ENCODE measurements at places on chromosomes 16 and 17.

DNA sequence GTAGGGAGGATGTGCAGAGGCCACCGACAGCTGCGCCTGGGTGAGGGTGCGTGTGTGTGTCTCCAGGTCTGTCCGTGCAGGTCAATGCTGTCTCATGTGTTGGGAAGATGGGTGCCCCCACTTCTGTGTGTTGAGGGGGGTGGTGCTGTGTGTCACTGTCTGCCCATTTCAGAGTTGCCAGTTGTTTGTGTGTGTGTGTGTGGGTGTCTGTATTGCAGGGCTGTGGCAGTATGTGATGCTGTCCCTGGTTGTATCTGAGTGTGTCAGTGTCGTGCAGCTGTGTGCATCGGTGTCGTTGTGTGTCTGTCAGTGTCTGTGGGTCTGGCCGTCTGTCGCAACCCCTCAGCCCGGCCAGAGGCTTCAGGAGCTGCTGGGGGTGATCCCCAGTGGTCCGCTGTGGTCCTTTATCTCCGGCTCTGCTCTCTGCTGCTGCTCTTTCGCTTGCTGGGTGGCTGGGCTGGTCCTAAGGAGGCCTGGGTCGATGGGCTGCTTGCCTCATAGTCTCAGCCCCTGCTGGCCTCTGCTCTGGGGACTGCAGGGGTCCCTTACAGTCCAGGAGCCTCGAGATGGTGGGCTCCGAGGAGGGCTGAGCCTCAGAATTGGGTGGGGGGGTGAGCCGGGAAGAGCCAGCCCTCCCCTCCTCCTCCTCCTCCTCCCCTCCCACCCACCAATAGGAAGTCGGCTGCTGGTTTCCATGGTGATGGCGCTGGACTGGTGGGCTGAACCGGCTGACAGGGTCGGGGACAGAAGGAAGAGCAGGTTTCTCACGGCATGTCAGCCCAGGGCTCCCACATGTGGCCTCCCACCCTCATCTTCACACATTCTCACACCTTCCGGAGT lies at the start of gene TSPOAP1:
TSPOAP1 (minus strand) TSS at position 601 of the 840 bp plus-strand sequence. CDS start 875 bp downstream, outside the sequence.
- peak; percentile 93 for DNase-seq

DNA sequence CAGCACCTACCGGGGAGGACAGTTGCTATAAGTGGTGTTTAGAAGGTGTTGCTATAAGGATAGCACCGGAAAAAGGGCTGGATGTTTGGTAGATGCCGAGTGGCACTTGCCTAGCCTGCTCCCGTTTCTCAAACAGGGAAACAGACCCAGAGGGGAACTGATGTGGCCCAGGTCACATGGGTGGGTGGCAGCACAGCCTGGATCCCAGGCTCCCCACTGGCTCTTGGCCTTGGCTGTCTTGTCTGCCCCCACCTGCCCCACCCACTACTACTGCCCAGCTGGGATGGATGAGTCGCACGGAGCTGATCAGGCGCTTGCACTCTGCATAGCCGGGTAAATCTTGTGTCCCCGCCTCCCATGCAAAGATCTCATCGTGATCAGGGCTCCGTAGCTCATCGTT lies 7.2 kb downstream of the SMTNL2 start:
- DNase-seq = no peak

DNA sequence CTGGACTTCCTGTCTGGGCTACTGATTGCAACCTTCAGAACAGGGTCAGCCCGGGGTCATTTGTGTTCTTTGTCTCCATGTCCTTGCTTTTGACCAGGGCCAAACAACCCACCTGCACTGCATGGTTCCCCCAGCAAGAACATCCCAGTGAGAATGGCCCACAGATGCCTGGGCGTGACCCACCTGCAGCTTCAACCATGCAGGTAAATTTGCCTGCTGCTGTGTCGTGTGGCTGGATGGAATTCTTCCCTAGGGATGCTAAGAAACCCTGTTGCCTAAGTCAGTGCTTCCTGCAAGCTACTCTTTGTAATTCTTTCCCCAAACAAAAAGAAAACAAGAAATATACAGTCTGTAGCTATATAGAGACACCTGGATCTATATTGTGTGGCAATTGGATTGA lies 12.5 kb downstream of the CDH13 start:
- DNase-seq = no peak

GRCh38 chr16:21590796-21591195 lies 8.6 kb upstream of the METTL9 start:
- DNase-seq = no peak

DNA sequence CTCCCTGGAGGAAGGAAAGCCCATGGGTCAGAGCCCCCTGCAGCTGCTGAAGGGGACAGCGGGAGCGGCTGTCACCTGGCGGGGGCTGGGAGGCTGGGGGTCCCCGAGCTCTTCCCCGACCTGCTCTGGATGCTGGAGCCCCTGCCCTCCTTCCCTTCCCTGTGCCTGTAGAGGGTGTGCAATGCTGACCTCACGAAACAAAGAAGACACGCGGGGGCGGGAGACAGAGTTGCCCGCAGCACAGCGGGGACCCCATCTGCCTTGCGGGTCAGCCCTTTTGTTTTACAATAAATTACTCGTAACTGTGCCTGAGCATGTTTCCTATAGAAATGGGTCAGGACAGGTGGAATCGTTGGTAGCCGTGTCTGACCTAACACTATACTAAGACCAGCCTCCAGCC lies 6.3 kb downstream of the SECTM1 start:
- DNase-seq = no peak

GRCh38 chr17:55783684-55784245 lies 32.9 kb downstream of the PCTP start:
- DNase-seq = no peak

DNA sequence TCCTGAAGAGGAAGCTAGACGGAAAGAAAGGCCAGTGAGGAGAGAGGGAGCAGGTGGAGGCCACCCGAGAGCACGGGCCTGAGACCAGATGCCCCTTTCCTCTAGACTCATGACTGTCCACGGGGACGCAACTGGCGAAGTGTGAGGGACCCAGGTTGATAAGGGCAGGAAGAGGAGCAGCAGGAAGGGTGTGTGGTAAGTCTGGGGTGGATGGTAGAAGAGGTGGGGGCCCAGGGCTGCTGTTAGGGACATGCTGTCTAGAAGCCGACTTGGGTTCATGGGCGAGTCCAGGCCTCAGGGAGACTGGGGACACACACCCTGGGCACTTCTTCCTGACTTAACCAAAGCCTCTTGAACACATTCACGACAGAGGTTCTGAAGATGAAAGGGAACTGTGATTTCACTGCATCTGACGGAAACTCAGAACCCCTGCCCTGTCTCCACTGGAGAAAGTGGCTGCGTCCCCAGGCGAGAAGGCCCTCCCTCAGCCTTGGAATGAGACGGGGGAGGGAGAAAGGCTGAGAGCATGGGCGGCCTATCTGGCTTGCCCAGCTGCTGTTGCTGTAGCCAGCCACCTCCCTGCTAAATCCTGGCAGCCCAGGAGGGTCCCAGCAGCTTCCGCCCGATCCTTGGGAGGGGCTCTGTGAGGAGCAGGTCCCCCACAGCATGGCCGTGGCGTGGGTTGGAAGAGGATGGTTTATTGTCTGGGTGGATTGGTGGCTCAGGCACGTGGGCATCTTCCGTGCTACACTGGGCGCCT lies 6.0 kb downstream of the HIC1 start:
- no peak for DNase-seq

GRCh38 chr16:20323591-20324117 lies 3.7 kb downstream of the GP2 start:
- no peak for DNase-seq

DNA sequence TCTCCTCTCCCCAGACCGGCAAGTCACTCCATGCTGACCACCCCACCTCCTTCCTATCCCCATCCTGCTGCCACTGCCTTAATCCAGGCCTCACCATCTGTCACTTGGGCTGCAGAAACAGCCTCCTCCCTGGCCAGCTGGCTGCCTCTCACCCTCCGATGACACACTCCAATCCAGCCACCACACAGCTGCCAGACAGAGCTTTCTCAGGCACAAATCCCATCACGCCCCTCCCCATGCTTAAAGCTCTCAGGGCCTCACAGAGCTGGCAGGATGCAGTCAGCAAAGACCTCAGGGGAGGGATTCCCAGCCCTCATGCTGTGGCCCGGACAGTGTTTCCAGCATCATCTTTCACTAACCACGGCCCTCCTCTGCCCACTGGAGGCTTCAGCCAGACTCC lies 13.7 kb downstream of the CAMKK1 start:
- DNase-seq = no peak

DNA sequence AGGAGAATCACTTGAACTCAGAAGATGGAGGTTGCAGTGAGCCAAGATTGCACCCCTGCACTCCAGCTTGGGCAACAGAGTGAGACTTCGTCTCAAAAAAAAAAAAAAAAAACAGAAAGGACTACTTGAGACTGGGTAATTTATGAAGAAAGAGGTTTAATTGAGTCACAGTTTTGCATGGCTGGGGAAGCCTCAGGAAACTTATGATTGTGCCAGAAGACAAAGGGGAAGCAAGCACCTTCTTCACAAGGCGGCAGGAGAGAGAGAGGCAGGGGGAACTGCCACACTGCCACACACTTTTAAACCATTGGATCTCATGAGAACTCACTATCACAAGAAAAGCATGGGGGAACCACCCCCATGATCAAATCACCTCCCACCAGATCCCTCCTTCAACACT lies 9.0 kb upstream of the MILR1 start:
- no peak for DNase-seq
